Mesothelial cell of epicardium (in vitro differentiated cells): ENCODE measurements at places on chromosomes 4 and X.
A peak's percentile ranks its signal among the peaks of the same experiment; 100 is the strongest.

GRCh38 chr4:54027311-54027710 lies 37.1 kb downstream of the CHIC2 start:
- DNase-seq = no peak
- H3K36me3 ChIP-seq = peaks cover 6% of the 10 kb centered on the region

DNA sequence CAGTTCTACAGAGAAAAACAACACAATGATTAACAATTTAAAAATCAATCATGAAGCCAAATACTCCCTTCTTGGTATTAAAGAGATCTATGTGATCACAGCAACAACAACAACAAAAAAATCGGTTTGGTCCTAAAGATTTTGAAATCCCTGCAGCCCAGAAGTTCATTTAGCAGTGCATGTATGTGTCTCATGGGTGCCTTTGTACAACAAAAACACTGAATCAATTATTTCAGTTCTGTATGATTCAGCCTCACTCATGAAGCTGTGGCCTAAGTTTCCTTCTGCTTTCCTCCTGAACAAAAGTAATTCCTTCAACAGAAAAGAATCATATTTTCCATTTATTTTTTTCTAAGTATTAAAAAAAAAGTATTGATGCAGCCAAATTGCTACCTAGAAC lies 393.4 kb upstream of the NDST3 start:
- H3K36me3 ChIP-seq = peaks cover 2% of the 10 kb centered on the region
- H3K4me1 ChIP-seq = peaks cover 11% of the 10 kb centered on the region
- H3K27me3 ChIP-seq = no peaks in the 10 kb centered on the region
- DNase-seq = no peak
- H3K27ac ChIP-seq = no peak overlapping the region

DNA sequence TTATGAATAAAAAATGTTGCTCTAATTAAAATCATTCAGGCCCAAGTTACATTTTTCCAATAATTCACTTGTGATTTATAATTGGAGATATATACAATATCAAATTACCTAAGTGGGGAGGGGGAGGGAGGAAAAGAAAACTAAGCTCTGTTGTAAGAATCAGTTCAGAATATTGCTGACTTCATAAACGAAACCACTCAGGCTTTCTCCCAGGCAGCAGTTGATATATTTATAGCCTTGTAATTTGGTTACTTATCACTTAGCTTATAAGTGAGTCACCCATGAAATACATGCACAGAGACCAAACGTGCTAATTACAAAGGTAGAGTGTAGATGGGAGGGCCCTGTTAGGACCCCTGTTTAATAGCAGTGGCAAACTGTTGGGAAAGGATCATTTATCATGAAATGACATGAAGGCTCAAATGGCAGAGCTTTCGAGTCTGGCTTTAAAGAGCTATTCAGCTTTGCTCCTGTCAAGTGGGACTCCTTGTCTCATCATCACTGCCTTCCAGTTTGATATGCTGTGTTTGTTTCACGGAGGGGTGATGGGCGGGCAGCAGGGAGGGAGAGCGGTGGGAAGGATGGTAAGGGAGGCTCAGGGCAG lies 105.6 kb upstream of the PGRMC2 start:
- H3K4me3 ChIP-seq = no peak overlapping the region
- H3K27ac ChIP-seq = peak overlapping the region; percentile 76
- H3K36me3 ChIP-seq = no peaks in the 10 kb centered on the region
- peaks cover 12% of the 10 kb centered on the region for H3K27me3 ChIP-seq

- H3K36me3 ChIP-seq = no peaks in the 10 kb centered on the region
- DNase-seq = no peak
- H3K27ac ChIP-seq = no peak overlapping the region
Observed at GRCh38 chr4:115986573-115986972, 873.2 kb upstream of the NDST4 start.

- H3K27ac ChIP-seq = no peak overlapping the region
- no peak overlapping the region for H3K4me3 ChIP-seq
- no peaks in the 10 kb centered on the region for H3K27me3 ChIP-seq
- peaks cover 9% of the 10 kb centered on the region for H3K4me1 ChIP-seq
Observed at GRCh38 chr4:69124941-69125340, 28.7 kb downstream of the UGT2B7 start.

- no peak overlapping the region for H3K4me3 ChIP-seq
- H3K27me3 ChIP-seq = no peaks in the 10 kb centered on the region
- H3K27ac ChIP-seq = no peak overlapping the region
- H3K36me3 ChIP-seq = no peaks in the 10 kb centered on the region
Observed at GRCh38 chr4:165620913-165621312, 242.1 kb downstream of the CPE start.

GRCh38 chr4:55947254-55947882 lies 1.4 kb upstream of the CEP135 start:
- H3K4me3 ChIP-seq = peak overlapping the region; percentile 28
- peak overlapping the region; percentile 96 for H3K27ac ChIP-seq
- H3K36me3 ChIP-seq = peaks cover under 1% of the 10 kb centered on the region
- H3K4me1 ChIP-seq = peaks cover 30% of the 10 kb centered on the region

- H3K27ac ChIP-seq = no peak overlapping the region
- DNase-seq = no peak
- H3K4me1 ChIP-seq = no peaks in the 10 kb centered on the region
- H3K36me3 ChIP-seq = no peaks in the 10 kb centered on the region
- no peak overlapping the region for H3K4me3 ChIP-seq
Observed at GRCh38 chrX:96004386-96004785, 680.3 kb upstream of the DIAPH2 start.

DNA sequence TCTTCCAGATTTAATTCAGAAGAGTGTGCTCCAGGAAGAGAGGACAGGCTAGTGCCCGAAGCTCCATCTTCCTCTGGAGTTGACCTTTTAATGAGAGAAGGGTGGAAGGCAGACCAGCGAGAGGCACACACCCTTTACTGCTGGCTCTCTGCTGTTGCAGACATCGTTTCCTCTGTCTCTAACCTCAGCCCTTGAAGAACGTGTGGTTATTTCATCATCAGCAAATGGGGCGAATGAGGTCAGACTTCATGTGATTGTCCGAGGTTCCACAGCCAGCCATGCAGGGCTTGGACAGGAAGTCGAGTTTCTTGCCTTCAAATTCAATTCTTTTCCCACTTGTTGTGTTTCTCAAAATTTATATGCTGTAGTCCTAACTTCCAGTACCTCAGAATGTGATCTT lies 155.2 kb upstream of the MSX1 start:
- peaks cover 2% of the 10 kb centered on the region for H3K4me1 ChIP-seq
- H3K27me3 ChIP-seq = no peaks in the 10 kb centered on the region
- H3K27ac ChIP-seq = no peak overlapping the region
- H3K36me3 ChIP-seq = peaks cover 10% of the 10 kb centered on the region
- no peak for DNase-seq

GRCh38 chrX:14509325-14510057 lies 19.8 kb upstream of the GLRA2 start:
- DNase-seq = no peak
- H3K27ac ChIP-seq = no peak overlapping the region
- H3K27me3 ChIP-seq = no peaks in the 10 kb centered on the region
- peaks cover 11% of the 10 kb centered on the region for H3K4me1 ChIP-seq
- no peaks in the 10 kb centered on the region for H3K36me3 ChIP-seq

DNA sequence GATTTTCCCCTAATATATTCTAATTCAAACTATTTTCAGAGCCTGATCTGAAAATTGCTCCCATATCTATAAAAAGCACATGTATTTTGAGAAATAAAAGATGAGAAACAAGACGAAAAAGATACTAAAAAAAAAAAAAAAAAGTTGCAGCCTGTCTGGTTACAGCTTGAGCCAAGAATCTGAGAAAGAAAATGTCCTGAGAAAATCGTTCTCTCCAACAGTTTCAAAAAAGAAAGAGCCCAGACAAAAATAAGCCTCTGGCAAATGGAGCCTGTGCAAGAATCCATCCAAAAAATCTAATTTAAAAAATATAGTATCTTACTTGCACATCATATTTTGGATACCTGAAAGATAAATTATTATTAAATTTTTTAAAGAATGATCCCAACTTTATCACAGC lies 163.0 kb upstream of the TBL1X start:
- H3K36me3 ChIP-seq = no peaks in the 10 kb centered on the region
- no peaks in the 10 kb centered on the region for H3K27me3 ChIP-seq
- peaks cover 8% of the 10 kb centered on the region for H3K4me1 ChIP-seq
- no peak overlapping the region for H3K27ac ChIP-seq

GRCh38 chrX:133402042-133402453 lies 13.2 kb downstream of the GPC4 start:
- peaks cover 3% of the 10 kb centered on the region for H3K27me3 ChIP-seq
- no peak for DNase-seq
- peak overlapping the region; percentile 60 for H3K27ac ChIP-seq

GRCh38 chr4:114563536-114564315 lies 34.9 kb upstream of the UGT8 start:
- H3K4me3 ChIP-seq = no peak overlapping the region
- H3K27me3 ChIP-seq = no peaks in the 10 kb centered on the region
- H3K27ac ChIP-seq = no peak overlapping the region
- H3K36me3 ChIP-seq = no peaks in the 10 kb centered on the region
- DNase-seq = no peak

DNA sequence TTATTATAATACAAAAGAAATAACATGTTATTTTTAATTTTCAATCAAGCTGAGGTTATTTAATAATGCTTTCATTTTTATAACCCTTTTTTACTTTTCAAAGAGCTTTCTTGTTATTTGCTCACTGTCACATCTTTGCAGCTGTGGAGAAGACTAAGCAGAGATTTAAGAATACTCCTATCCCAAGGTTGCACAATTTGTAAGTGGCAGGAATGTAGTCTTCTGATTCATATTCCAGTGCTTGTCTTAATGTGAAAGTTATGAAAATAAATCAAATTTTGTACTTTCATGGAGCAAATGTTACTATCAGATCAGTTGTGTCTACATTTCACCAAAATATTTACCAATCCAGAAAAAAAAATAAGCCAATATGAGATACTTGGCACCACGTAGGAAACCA lies 86.6 kb downstream of the DDIT4L start:
- H3K4me1 ChIP-seq = no peaks in the 10 kb centered on the region
- no peak for DNase-seq
- no peaks in the 10 kb centered on the region for H3K36me3 ChIP-seq
- H3K27ac ChIP-seq = no peak overlapping the region

DNA sequence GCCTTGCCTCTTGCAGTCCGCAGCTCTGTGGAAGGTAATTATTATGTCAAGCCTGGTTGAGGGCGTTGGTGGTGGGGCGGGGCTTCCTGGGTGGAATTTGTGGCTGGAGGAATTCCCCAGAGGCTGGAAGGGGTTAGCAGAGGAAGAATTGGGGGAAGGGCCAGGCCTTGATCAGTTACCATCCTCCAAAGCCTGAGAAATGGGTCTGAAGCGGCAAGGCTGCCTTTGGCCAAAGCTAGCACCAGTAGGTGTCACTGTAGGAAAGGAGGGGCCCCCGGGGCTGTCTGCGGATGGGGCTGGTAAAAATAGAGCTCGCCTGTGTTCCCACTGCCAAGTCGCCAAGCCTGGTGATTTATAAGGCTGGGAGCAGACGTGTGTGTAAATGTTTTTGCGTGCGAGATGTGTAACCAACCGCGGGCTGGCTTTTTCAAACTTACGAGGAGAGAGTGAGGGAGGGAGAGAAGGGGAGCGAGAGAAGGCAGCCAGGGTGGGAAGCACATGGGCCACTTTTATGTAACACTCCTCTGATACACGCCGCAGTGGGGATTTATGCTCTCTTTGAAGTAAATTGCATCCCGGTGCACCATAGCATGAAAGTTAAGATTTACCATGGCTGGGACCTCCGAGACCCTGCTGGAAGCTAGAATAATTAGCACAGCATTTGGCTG lies 367.0 kb downstream of the BCOR start:
- H3K27ac ChIP-seq = peak overlapping the region; percentile 86
- peak; percentile 56 for DNase-seq
- peaks cover 45% of the 10 kb centered on the region for H3K4me1 ChIP-seq
- no peaks in the 10 kb centered on the region for H3K36me3 ChIP-seq
- H3K4me3 ChIP-seq = peak overlapping the region; percentile 18

DNA sequence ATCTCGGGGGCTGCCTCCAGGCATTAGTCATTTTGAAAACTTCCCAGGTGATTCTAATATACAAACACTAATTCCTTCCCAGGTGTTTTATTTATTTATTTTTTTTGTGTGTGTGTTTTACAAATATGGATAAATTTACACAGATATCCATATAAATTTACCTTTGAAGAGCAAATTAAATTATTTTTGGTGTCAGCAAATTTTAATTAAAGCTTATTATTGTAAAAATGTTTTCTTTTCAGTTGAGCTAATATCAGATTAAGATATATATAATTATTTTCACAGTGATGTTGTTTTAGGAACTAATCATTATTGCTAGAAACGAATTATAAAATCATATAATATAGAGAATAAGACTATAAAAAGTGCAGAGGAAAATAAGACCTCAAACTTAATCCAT lies 62.0 kb upstream of the FREM3 start:
- H3K4me3 ChIP-seq = no peak overlapping the region
- H3K27me3 ChIP-seq = peaks cover 30% of the 10 kb centered on the region
- no peaks in the 10 kb centered on the region for H3K36me3 ChIP-seq
- DNase-seq = no peak

- DNase-seq = no peak
- no peaks in the 10 kb centered on the region for H3K27me3 ChIP-seq
- H3K36me3 ChIP-seq = peaks cover 25% of the 10 kb centered on the region
Observed at GRCh38 chr4:15552557-15553362, 83.1 kb downstream of the CC2D2A start.

GRCh38 chr4:6415031-6415705 lies 57.2 kb downstream of the PPP2R2C start:
- H3K27me3 ChIP-seq = peaks cover 11% of the 10 kb centered on the region
- no peak overlapping the region for H3K27ac ChIP-seq
- DNase-seq = no peak

- no peak for DNase-seq
- no peak overlapping the region for H3K4me3 ChIP-seq
- H3K36me3 ChIP-seq = peaks cover 24% of the 10 kb centered on the region
- no peaks in the 10 kb centered on the region for H3K27me3 ChIP-seq
Observed at GRCh38 chr4:26420438-26420837, 69.8 kb downstream of the CCKAR start.

DNA sequence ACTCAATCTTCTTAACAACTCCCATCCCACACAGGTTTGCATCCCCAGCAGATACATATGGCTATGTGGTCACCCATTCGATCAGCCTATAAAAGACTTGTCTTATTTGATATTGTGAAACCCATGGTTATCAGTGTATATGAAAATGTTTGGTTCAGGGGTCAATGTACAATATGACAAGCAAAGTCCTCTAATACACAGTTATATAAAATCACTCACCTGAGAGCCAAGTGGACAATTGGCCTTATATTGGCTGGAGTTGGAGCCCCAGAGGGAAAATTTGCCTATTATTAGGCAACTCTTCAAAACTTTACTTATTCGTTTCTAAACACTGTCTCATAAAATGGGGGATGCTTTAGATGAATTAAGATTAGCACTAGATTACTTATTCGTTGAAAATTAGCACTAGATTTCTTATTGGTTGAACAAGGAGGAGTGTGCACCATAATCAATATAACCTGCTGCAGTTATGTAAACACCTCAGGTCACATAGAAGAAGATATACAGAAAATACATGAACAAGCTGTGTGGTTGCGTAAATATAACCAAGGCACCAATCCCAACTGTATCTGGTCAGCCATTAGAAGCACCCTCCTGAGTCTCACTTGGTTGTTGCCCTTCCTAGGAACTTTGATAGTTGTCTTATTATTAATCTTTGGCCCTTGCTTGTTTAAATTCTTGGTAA lies 10.7 kb upstream of the ADH4 start:
- H3K4me3 ChIP-seq = no peak overlapping the region
- no peaks in the 10 kb centered on the region for H3K27me3 ChIP-seq
- no peaks in the 10 kb centered on the region for H3K4me1 ChIP-seq
- DNase-seq = no peak
- no peak overlapping the region for H3K27ac ChIP-seq

GRCh38 chr4:158131027-158131426 lies 41.8 kb downstream of the GASK1B start:
- no peak for DNase-seq
- no peaks in the 10 kb centered on the region for H3K27me3 ChIP-seq
- peaks cover 21% of the 10 kb centered on the region for H3K36me3 ChIP-seq
- H3K4me3 ChIP-seq = no peak overlapping the region
- peaks cover 3% of the 10 kb centered on the region for H3K4me1 ChIP-seq
- H3K27ac ChIP-seq = no peak overlapping the region
